ENCODE measurements at places on chromosomes 12 and 14.

DNA sequence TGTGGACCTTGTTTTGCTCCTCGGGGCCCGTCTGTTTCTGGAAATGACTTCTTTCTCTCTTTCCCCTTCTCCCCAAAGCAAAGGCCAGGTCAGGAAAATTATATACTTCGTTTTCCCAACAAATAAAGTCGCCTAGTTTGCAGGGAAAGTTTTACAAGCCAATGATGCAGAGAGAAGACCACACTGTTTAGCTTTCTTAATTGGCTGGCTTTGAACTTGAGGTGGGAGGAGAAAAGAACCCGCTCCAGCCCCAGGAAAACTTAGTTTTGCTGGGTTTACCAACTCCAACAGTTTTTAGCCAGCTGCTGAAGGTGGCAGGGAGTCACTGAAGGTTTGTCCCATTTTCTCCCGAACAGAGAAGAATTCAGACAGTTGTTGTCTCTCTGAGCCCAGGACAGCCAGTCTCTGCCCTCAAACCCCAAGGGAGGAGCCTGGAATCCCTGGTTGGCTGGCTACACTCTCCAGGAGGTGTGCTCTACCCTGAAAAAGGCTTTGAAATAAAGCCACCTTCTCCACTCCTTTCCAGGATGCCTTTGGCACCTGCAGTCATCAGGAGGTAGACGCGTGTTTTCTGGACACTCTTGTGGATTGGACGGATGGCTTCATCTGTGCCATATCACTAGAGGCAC, 24.8 kb downstream of the BCL11B start:
- no peak for DNase-seq

- DNase-seq, result no peak
Measured at GRCh38 chr12:131202592-131203378, 249.1 kb downstream of the ADGRD1 start.

DNA sequence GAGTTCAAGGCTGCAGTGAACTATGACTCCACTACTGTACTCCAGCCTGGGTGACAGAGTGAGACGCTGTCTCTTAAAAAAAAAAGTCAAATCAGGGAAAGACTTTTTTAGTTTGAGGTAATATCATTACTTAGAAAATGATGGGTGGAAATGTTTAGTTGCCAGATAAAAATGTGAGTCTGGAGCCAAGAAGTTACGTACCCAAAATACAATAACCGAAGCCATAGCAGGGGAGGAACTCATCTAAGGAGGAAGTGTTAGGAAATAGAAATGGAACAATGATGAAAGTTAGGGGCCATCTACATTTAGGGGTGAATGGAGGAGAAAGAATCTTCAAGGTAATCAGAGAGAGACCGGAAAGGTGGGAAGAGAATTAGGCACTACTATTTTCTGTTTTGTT, 98.8 kb downstream of the DACT1 start:
- no peak for DNase-seq

DNA sequence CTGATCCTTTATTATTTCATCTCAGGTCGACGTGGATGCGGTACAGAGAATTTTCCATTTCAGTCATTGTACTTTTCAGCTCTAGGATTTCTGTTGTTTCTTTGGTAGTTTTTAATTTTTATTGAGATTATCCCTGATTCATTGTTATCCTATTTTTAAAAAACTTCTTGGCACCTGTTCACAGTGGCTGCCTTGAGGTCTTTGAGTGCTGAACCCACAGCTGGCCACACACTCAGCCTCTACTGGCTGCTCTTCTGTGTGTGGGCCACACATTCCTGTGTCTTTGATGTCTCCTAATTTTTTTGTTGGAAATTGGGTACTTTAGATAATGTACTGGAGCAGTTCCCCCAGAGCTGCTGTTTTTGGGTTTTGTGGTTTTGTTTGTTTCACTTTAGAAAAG, 37.7 kb upstream of the ASPG start:
- no peak for DNase-seq

GRCh38 chr12:13576935-13577500, 380.5 kb downstream of the EMP1 start:
- DNase-seq, result no peak

- no peak for DNase-seq
Measured at GRCh38 chr12:52082669-52082987, 3.1 kb downstream of the SMIM41 start.

GRCh38 chr12:122932207-122932606, 34.1 kb downstream of the ABCB9 start:
- no peak for DNase-seq
